ENCODE measurements at places on chromosomes 13 and 19.

DNA sequence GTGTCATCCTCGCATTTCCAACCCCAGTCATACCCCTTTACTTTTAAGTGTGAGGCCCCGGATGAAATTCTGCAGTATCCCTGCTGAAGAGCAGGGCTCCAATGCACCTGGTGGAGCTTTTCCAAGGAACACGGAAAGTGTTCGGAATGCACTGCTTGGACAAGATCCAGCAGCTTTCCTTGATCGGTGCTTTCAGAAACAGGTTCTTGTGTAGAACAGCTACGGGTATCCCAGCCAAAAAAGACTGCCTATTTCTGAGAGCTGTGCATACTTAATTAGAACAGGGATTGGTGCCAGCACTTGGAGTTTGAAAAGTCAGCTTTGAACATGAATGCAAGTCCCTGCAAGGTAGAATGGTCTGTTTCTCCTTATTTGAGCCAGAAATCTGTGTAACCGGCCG is 87.2 kb upstream of the C1QTNF9B start:
- no peak for DNase-seq

- no peak for DNase-seq
Measured at GRCh38 chr19:2600914-2601870, 101.3 kb downstream of the GNG7 start.

- no peak for DNase-seq
Measured at GRCh38 chr19:58498316-58499020, 13.3 kb downstream of the SLC27A5 start.

GRCh38 chr19:42140125-42140754 is 8.0 kb upstream of the POU2F2 start:
- peak; percentile 50 for DNase-seq

DNA sequence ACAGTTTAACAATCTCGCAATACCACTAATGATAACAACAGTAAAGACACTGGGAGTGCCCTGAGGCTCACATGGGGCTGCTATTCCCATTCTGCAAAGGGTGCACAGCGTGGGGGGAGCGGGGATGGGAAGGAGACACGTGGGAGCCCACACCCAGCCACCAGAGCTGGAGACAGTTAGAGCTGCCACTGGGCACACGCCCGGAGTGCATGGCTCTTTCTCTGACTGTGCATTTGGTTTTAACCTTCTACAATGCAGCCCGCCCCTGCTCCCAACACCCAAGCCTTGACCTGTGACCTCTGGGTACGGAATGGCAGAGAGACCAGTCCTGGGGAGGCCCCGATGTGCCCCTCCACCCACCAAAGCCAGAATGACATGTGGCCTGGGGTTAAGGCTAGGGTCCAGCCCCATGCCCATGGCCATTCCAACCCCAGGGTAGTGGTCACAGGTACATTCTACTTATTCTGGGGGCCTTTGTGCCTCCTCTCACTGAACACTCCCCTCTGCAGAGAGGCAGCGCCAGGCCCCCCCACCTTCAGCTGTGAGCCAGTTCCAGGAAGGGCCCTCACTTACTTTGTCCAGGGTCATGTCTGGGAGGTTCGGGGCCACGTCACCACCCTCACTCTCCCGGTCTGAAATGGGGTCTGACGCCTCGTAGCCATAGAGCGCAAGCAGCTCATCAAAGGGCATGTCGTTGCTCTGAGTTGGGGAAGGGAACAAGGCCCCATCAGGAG is 17.1 kb downstream of the MIER2 start:
- no peak for DNase-seq

DNA sequence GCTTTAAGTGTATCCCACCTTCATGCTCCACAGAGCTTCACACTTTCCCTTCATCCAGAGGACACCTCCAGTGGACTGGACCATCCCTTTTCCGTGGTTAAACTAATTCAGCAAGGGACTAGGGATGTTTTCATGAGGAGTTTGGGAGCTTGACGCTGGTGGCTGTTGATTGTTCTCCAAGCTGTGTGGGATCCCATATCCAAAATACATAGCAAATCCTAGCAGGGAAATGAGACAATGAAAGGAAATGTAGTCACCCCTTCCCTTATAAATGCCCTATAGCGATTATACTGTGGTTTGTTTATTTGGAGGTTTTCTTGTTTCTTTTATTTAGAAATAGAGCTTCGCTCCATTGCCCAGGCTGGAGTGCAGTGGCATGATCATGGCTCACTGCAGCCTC is 31.6 kb upstream of the DPRX start:
- no peak for DNase-seq

- DNase-seq = no peak
Measured at GRCh38 chr19:47124937-47125668, 5.5 kb upstream of the SAE1 start.

DNA sequence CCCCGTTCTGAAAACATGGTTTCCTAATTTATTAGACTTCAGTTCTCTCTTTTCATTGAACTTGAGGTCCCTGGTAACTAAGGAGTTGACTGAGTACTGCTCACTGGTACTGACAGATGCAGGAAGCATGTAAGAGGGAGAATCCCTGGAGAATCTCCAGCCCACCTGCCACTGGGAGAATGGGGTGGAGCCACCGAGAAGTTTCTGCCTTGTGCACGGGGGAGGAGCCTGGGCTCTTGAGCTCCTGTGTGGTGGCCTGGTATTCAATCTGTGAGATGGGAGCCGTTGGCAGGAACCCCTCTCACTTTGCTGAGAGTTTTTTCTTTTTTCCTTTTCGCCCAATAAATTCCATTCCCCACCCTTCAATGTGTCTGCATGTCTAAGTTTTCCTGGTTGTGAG is 13.2 kb upstream of the AKAP11 start:
- no peak for DNase-seq

GRCh38 chr13:51688937-51689662 is 104.8 kb downstream of the WDFY2 start:
- no peak for DNase-seq

DNA sequence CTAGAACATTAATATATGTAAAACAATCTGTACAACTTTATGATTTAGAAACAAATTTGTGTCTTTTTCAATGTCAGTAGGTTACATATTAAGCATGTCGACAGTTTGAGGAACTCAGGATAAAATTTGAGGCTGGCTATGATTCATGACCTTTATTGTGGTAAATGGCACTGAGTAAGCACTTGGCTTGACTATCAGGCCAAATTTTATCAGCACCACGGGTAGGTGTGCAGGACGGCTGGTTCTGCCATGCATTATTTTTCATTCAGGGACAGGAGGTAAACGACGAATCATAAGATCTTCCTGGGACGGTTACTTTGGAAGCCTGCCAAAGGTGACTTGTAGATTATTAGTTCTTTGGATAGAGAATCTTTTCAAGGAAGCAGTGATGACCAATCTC is 19.9 kb upstream of the CYP4F8 start:
- DNase-seq = no peak

DNA sequence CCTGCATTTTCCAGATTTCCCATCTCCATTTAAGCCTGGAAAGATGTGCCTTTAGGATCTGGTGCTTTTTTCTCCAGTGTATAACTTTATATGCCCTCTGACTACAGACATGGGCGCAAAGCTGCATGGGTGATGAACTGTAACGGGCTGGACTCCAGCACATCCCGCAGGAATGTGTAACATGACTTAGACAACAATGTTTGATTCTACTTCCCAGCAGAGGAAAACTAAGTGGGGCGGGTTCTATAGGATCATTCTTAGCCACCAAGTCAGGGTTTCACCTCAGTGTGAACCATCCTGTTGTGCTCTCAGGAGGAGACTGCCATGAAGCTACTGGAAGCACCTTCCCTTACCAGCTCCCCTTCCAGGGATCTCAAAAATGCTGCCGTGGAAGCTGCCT is 93.2 kb upstream of the SERP2 start:
- DNase-seq = no peak

- peak; percentile 55 for DNase-seq
Measured at GRCh38 chr19:51689751-51690453, 3.2 kb upstream of the SPACA6 start.

- DNase-seq = no peak
Measured at GRCh38 chr13:102580552-102581169, 16.1 kb upstream of the TPP2 start.

DNA sequence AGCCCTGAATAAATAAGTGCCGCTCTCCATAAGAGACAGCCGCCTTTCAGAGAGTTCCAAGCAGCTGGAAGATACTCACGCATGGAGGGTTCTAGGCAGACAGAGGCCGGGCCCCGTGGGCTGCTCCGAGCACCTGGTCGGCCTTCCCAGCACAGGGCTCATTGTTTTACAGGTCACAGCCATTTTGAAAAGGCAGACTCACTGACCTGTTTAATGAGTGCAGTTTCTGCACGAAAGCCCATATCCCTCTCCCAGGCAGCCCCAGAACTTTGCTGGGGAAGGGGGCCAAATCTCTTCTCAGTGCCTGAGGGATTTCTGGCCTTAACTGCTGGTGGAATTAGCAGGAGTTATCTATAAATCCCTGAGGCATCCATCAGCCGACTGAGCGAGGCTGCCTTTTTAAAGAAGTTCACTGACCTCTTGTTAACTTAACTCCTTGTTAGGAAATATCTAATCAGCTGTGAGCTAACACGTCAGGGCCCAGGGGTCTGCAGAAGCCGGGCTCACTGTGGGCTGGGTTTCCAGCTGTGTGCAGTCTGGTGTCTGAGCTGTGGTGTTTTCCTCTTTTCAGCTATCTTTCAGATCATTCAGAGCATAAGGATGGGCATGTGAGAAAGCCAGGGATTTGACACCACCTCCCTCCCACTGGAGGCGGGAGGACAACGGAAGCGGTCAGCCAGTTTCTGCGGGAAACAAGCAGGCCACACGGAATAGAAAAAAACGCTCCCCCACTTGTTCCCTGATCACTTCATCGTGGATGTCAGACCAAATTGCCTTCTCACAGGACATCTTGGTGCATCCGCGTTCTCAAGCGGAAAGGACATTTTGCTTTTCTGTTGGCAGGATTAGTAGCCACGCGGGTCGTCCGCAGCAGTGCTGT is 23.3 kb downstream of the SERP2 start:
- DNase-seq = no peak

GRCh38 chr19:40745402-40745780 is 4.9 kb downstream of the ACTMAP start:
- no peak for DNase-seq

DNA sequence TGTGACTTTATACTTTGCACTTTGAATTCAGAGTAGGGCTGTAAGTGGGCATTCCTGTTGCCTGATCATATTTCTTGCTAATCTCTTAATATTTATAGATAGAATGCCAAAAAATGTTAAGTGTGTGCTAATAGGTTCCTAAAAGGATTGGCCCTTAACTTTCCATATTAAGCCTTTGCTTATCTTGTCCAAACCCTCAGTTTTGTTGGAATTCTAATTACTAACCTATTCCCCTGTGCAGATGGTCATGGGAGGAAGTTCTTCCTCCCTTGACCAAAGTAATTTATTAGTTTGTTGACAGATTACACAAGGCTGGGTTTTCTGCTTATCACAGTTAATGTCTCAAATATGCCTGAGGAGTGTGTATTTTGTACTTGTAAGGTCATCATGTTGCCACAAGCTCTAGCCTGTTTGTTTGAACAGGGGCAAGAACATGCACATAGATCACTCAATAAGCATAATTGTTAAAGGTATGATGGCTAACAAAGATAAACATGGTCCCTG is 541.1 kb upstream of the SPRY2 start:
- DNase-seq = no peak

DNA sequence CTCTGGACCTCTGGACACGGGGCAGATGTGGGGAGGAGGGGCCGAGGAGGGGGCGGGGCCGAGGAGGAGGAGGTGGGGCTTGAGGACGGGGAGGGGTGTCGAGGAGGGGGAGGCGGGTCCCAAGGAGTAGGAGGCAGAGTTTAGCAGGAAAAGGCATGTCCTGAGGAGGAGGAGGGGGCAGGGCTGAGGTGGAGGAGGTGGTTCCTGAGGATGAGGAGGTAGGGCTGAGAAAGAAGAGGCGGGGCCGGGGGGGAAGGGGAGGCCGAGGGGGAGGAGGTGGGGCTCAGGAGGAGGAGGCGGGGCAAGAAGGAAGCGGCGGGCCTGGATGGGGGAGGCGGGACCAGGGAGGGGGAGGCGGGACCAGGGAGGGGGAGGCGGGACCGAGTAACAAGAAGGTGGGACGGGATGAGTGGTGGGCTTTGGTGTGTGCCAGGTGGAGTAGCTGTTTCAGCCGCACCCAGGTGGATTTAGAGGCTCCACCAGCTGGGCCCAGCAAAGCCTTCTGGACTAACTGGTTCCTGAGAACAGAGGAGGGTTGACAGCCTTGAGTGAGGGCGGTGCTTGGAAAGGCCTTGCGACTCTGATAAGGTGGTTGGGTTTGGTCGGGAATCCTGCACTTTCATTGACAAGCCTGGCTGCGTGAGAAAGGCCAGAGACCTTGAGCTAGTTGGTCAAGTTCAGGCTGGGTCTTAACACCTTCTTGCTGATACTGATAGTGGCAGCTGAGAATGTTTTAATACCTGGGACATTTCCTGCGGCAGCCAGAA is 7.7 kb downstream of the TECR start:
- DNase-seq = no peak

DNA sequence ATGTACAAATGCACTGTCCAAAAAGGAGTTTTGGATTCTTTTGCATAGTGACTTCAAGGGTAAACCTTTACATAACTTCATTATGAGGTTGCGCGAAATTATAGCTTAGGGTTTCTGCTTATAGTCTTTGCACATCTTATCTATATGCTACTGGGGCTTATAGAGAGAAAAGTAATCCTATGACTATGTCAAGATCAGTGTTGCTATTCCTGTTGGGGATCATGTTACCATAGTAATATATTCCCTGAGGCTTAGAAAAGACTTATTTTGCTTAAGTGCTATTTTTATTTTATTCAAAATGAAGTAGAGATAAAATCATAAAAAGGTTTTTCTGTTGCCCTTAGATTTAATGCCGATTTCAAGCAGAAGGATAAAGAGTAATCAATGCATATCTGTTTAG is 14.7 kb upstream of the POSTN start:
- no peak for DNase-seq

DNA sequence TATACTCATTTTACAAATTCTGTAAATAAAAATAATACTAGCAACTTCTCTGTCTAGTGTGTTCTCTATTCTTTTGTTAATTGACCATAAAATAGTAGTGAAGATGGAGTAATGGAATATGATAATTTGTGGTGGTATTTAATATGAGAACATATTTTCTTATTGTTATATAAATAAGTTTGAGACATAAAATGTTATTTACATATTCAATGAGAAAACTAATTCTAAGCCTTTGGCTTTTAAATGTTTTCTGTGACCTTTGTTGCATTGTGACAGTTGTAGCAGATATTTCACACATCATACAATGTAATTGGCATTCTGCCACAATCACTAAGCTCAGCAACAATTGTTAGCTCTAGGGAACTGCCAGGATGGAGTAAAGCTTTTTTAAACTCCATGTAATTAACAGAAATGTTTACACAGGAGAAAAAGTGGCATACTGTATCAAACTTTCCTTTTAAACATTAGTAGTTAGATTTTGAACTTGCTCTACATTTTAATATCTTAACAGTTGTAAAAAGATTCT is 562.1 kb upstream of the PCDH9 start:
- no peak for DNase-seq
